ENCODE measurements at places on chromosomes 12 and 14.

DNA sequence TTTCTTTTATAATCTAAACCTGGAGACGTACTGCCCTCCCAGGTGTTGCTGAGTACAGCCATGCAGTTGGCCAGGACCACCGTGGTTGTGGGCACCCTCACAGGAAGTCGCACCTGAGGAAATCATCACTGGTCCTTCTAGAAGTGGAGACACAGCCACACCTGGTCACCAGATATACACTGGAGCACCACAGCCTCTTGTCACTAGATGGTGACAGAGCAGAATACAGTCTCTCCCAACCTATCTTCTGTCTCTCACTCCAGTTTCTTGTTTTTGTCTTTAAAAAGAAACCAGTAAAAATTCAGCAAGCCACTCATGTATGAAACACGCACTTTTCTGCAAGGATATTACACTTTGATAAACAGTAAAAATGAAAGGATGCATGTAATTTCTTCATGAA, 43.1 kb upstream of the GPHB5 start:
- no peak for DNase-seq

DNA sequence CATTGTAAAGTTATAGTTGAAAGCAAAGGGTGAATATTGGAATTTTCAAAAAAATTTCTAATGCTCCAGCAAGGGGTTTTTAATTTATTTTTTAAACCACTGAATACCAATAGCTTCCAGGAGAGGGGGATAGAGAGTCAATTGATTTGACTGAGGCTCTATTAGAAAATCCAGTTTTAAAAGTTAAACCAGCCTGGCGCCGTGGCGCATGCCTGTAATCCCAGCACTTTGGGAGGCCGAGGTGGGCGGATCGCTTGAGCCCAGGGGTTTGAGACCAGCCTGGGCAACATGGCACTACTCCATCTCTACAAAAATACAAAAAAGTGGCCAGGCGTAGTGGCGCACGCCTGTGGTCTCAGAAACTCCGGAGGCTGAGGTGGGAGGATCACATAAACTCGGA, 150.1 kb downstream of the SLC38A4 start:
- peak; percentile 31 for DNase-seq

- DNase-seq, result no peak
Observed at GRCh38 chr14:24535737-24536136, 27.7 kb upstream of the CMA1 start.

GRCh38 chr14:91286530-91286937, 42.0 kb upstream of the GPR68 start:
- DNase-seq, result peak; percentile 83

DNA sequence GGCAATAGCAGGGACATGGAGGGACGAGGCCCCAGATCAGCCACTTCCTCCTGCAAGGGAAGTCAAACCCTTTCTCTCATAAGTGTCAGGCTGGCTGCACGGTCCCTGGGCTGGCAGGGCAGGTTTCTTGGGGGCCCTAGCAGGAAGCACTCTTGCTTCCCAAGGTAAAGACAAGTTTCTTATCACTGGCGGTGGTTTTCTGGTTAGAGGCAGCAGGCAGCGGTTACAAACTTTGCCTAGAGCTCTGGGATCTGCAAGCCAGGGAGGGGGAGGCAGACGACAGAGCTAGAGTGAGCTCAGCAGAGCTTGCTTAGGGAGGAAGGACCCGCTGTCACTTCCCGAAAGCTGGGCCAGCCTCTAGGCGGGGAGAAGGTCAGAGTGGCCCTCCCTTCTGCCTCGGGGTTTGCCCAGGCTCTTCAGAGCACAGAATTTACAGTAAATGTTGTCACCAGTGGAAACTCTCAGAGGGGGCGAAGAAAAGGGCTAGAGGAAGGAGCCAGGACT, 20.4 kb downstream of the BATF start:
- DNase-seq, result no peak

- DNase-seq, result no peak
Observed at GRCh38 chr14:63214417-63215196, 10.4 kb downstream of the RHOJ start.

GRCh38 chr12:95390932-95391331, 83.0 kb upstream of the METAP2 start:
- no peak for DNase-seq
